ENCODE measurements at places on chromosomes 7 and 10.

DNA sequence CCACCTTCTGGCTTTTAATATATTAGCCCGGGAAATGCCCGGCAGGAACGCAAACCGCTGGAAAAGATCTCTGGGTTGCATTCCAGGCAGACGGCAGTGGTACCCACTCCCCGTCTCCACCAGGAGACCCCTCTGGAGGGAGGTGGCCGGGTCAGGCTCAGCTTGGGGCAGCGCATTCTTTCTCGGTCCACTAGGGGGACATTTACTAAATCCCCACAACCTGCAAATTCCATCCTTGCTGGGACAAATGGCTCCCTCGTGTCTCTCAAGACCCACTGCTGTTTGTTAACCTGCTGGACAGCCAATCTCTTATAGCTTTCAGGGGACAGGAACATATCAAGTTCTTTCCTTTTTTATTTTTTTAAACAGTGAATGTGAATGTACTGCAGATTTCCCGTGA, 45.8 kb upstream of the CARD11 start:
- DNase-seq, result no peak

GRCh38 chr7:23357190-23358093, 58.3 kb downstream of the MALSU1 start:
- DNase-seq, result no peak

DNA sequence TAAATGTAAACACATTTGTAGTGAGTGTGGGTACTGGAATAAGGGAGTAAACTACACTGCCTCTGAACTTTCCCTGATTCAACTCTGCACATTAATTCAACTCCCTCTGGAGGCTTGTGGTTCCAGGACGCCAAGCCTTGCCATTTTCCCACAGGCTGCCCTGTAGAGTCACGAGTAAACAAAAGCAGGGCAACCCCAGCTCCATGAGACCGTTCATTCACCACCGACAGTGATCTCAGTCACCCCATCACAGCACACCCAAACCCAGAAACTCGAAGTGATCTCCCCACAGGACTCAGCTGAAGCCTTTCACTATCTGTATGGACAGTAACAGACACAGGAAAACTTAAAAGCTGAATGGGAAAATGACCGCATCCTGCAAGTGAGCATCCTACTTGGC, 218.8 kb upstream of the FRMD4A start:
- DNase-seq, result no peak

DNA sequence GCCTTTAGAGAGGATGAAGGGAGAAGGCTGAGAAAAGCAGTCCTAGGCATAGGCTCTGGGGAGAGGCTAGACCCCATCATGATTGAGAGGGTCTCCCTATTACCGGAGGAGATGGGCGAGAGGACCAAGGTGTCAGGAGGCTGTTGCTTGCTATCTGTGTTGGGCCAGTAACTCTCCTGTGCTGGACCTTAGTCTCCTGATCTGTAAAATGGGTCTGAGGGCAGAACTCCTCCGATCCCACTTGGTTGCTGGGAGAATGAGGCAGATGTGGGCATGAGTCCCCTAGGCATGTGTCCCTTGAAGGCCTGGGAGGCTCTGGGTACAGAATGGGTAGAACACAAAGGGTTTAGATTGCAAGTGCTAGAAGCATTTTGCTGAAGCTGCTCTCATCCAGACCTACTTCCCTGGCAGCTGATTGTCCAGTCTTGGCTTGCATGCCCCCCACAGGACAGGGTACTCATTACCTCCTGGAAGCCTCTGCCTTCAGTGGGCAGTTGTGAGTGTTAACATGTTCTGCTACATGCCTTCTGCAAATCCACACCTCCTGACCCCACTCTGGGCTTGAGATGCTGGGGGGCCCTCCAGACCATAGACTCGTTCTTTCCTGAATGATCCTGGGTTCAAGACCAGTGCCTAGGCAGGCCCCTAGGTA, 4.4 kb downstream of the ZMIZ1 start:
- no peak for DNase-seq

GRCh38 chr7:97075928-97076327, 41.6 kb upstream of the SDHAF3 start:
- DNase-seq, result no peak

GRCh38 chr10:37856881-37857286, 526 bp downstream of the ZNF248 start:
- peak; percentile 8 for DNase-seq

- no peak for DNase-seq
Measured at GRCh38 chr7:157466867-157467261, 130.1 kb downstream of the DNAJB6 start.

DNA sequence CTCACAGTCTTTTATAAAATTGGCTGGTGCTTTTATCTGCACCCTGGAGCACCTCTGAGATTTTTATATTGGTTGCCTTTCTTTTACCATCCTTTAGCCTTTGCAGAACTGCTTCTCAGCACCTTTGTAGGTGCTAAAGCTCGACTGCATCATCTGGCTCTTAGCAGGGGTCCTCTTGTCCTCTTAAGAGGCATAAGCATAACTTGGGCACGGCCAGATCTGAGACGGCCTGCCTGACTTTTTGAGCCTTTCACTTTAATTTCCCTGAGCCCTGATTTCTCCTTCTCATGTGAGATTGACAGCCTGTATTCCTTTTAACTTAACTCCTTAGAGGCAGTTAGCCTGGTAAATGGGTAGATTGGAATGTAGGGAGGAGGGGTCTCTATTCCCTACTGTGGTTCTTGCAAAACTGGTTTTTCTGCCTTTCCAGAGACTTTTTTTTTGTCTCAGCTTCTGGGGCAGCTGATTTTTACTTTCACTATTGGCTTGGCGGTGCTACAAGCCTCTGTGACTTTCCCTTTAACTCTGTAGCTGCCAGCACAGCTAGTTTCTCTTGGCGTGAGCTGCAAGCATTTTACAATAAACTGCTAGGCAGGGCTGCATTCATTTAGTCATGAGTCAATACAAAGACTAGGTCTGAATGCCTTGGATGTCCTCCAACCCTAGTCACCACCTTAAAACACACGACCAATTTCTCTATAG, 24.0 kb downstream of the ZPBP start:
- DNase-seq, result no peak

GRCh38 chr10:23694921-23695824, 256.3 kb downstream of the OTUD1 start:
- DNase-seq, result no peak

GRCh38 chr7:131625817-131626372, 69.5 kb upstream of the PODXL start:
- no peak for DNase-seq

GRCh38 chr7:91351374-91351773, 87.1 kb downstream of the FZD1 start:
- no peak for DNase-seq

DNA sequence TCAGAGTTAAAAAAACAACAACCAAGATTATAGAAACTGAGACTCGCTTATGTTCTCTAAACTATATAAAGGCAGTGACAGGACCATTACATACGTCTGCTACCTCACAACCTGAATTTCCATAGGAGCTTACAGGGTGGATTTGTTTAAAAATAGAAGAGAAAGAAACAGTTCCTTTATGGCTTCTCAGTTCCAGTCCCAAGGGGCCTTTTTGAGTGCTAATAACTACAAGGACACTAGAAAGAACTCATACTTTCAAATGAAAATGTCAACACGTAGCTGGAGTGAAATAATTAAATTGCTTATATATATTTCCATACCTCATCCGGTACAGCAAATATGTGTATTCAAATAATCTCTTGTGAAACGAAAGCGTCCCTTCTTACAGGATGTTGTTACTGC, 19.7 kb downstream of the TSPAN12 start:
- no peak for DNase-seq

GRCh38 chr7:42099470-42100155, 137.4 kb downstream of the GLI3 start:
- no peak for DNase-seq

GRCh38 chr10:121774813-121775212, 153.0 kb downstream of the ATE1 start:
- no peak for DNase-seq

GRCh38 chr7:53094827-53095226, 59.4 kb downstream of the POM121L12 start:
- no peak for DNase-seq

DNA sequence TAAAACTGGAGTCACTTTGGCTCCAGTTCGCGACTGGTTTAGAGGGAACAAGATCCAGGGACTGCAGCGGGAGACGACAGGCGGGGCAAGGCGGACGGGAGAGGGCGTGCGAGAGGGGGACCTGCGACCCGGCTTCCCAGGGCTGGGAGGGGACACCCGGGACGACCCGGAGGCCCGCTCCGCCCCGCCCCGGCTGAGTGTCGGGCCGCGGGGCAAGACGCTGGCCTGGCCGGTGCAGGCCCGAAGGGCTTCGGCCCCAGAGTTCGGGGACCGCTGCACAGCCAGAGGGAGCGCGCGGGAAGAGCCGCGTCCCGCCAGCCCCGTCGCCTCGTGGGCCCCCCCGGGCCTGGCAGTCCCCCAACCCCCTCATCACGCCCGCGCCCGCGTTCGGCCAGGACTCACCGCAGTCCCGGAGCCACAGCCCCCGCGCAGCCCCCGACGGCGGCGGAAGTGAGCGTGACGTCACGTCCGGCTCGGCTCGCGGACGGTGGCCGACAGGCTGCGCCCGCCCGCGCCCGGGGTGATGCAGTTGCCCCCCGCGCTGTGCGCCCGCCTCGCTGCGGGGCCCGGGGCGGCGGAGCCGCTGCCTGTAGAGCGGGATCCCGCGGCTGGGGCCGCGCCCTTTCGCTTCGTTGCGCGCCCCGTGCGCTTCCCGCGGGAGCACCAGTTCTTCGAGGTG, at the start of the genes TUBGCP2 and ZNF511:
TUBGCP2 (minus strand) TSS at position 452 of the 679 bp plus-strand sequence. CDS start 5,931 bp downstream, outside the sequence.
ZNF511 (plus strand) TSS at position 494 of the 679 bp plus-strand sequence; CDS start at position 524, 30 bp downstream.
- DNase-seq, result peak; percentile 84

Measured in activated CD4-positive, alpha-beta T cell treated with anti-CD3 and anti-CD28 coated beads for 1 hour (primary cell).